ENCODE measurements at places on chromosomes 3 and 15.

- no peaks in the 10 kb centered on the region for H3K36me3 ChIP-seq
- H3K4me1 ChIP-seq, result peaks cover 41% of the 10 kb centered on the region
- peak overlapping the region; percentile 82 for H3K4me3 ChIP-seq
- H3K27ac ChIP-seq, result peak overlapping the region; percentile 66
- no peak for DNase-seq
These were observed 749 bp downstream of the ITGA11 start for GRCh38 chr15:68431037-68431791.

DNA sequence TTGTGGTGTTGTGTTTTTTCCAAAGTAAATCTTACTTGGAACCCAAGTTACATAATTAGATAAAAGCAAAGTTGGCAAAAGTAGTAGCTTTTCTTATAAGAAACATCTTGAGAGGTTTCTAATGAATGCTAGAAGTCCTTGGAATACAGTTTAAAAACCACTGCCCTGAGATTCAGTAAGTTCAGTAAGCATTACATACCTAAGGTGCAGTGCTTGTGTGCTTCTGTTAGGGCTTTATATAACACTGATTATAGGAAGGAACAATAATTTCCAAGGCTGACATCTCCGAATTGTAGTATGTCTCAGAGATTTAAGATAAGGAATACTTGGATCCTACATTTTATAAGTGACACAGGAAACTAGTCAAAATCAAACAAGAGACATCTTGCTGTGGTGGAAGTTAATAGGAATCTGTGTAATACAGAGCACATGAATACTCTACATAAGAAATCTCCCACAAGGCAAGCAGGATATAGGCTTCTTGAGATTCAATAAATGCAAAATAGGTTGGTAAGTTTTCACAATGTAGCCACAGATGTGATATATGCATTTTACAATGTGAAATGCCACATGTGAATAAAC is 268.2 kb downstream of the LSAMP start:
- H3K36me3 ChIP-seq, result no peaks in the 10 kb centered on the region
- DNase-seq, result no peak
- H3K4me3 ChIP-seq, result no peak overlapping the region
- H3K27me3 ChIP-seq, result no peaks in the 10 kb centered on the region

- H3K27me3 ChIP-seq, result no peaks in the 10 kb centered on the region
- H3K36me3 ChIP-seq, result no peaks in the 10 kb centered on the region
- DNase-seq, result no peak
- no peaks in the 10 kb centered on the region for H3K4me1 ChIP-seq
These were observed 204.2 kb downstream of the DIPK2A start for GRCh38 chr3:144175644-144176425.

- H3K4me3 ChIP-seq, result no peak overlapping the region
- no peak for DNase-seq
- peaks cover 14% of the 10 kb centered on the region for H3K27me3 ChIP-seq
- peaks cover 28% of the 10 kb centered on the region for H3K4me1 ChIP-seq
These were observed 5.6 kb downstream of the THPO start for GRCh38 chr3:184372296-184372821.

DNA sequence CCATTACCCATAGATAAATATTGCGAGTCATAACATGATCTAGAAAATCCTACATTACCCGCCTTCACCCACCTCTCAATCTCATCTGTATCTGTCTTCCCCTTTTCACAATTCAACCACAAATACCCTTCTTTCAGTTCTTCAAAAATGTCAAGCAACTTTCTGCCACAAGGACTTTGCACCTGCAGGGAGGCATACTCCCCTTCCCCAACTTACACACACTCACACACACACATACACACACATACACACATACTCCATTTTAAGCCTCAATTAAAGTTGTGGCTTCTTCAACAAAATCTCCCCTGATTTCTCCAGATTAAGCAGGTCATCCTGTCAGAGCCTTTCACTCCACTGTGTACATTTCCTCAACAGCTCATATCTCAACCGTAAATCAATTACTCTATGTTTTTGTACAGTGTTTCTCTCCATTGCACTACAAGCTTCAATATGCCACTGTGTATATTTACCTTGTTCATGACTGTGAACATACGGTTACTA is 33.1 kb upstream of the CCDC50 start:
- H3K4me1 ChIP-seq, result no peaks in the 10 kb centered on the region
- H3K27ac ChIP-seq, result no peak overlapping the region
- no peak overlapping the region for H3K4me3 ChIP-seq
- H3K36me3 ChIP-seq, result no peaks in the 10 kb centered on the region
- no peak for DNase-seq
- H3K27me3 ChIP-seq, result no peaks in the 10 kb centered on the region

DNA sequence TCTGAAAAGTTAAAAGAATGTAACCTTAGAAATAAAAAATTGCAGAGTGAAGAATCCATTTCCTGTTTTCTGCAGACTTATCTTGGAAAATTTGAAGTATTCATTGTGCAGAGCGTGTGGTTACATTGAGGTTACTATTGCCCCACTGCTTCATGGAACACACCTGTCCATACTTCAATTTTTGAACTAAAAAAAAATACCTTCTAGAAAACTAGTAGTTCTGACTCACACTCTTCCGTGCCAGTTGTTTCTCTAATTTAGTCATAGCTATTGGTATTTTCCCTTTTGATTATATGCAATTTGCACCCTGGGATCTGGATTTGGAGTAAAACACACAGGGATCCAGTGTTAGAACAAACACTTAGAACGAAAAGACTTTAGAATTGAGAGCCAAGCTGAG is 111.8 kb upstream of the LYSMD4 start:
- no peak overlapping the region for H3K4me3 ChIP-seq
- DNase-seq, result peak; percentile 74
- H3K27me3 ChIP-seq, result no peaks in the 10 kb centered on the region
- H3K36me3 ChIP-seq, result no peaks in the 10 kb centered on the region

- no peaks in the 10 kb centered on the region for H3K27me3 ChIP-seq
- no peaks in the 10 kb centered on the region for H3K4me1 ChIP-seq
- no peak overlapping the region for H3K27ac ChIP-seq
- H3K36me3 ChIP-seq, result no peaks in the 10 kb centered on the region
- peak; percentile 16 for DNase-seq
These were observed 65.2 kb upstream of the TRA2B start for GRCh38 chr3:186002884-186003472.

DNA sequence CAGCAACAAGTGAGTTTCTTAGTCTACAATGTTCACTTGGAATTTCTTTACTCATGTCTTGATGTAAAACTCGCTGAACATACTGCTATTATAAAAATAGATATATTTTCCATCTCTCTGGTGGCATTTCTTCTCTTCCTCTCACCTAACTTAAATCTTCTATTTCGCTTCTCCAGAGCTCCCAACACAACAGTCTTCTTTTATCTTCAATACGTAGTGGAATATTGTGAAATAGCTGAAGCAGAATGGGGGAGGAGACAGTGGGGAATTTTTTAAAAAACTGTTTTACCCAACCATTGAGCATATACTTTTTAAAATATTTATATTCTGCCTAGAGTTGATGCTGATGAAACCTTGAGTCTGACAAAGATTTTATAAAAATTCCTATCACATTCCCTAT is 548.5 kb downstream of the RBMS3 start:
- no peaks in the 10 kb centered on the region for H3K36me3 ChIP-seq
- no peak overlapping the region for H3K27ac ChIP-seq
- no peak overlapping the region for H3K4me3 ChIP-seq
- DNase-seq, result no peak
- H3K27me3 ChIP-seq, result no peaks in the 10 kb centered on the region

DNA sequence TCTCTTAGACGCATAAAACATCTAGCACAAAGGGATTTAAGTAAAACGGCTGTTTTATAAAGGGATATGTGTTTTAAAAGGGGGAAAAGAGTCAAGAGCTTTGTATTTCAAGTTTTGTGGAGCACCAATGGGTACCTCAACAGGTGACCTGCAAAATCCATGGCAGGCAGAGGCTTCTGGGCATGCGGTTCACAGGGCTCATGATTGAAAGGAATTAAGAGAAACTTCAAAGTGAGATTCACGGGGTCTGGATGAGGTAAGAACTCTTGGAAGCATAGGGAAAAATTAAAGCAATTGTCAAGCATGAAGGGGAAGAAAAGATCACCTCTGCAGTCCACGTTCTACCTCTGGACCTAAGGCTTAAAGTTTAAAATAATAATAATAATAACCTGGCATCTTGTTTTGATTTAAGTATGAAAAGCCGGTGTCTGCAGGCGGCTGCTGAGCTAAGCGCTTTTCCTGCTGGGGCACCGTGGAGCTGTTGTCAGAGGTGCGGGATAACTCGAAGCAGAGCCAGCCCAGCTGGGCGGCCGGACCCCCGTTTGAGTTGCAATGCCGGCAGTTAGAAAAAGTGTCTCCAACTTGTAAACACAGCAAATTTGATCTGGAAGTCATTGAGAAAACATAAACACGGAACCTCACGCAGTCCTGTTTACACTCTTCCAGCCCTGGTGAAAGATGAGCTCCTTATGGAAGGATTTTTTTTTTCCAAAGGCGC is 40.5 kb downstream of the HES1 start:
- no peaks in the 10 kb centered on the region for H3K36me3 ChIP-seq
- H3K4me3 ChIP-seq, result no peak overlapping the region
- H3K27me3 ChIP-seq, result peaks cover 41% of the 10 kb centered on the region
- no peak overlapping the region for H3K27ac ChIP-seq
- no peaks in the 10 kb centered on the region for H3K4me1 ChIP-seq
- no peak for DNase-seq

DNA sequence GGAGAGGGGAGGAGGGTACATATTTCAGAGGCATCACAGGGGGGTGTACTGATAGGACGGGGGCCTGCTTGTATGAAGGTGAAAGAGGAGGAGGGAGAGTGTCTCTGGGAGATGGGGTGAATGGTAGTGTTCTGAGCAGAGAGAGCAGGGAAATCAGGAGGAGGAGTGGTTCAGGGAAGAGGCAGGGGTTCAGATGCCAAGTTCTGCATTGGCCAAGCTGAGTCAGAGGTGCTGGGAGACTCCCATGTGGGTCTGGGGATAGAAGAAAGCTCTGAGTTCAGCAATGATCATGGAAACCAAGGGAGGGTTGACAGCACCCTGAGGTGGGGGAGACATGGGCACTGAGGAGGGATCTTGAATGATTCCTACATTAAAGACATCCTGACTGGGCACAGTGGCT is 3.0 kb downstream of the CYP8B1 start:
- no peak for DNase-seq
- H3K27me3 ChIP-seq, result peaks cover 8% of the 10 kb centered on the region
- H3K4me3 ChIP-seq, result no peak overlapping the region
- no peaks in the 10 kb centered on the region for H3K36me3 ChIP-seq
- no peak overlapping the region for H3K27ac ChIP-seq
- no peaks in the 10 kb centered on the region for H3K4me1 ChIP-seq

DNA sequence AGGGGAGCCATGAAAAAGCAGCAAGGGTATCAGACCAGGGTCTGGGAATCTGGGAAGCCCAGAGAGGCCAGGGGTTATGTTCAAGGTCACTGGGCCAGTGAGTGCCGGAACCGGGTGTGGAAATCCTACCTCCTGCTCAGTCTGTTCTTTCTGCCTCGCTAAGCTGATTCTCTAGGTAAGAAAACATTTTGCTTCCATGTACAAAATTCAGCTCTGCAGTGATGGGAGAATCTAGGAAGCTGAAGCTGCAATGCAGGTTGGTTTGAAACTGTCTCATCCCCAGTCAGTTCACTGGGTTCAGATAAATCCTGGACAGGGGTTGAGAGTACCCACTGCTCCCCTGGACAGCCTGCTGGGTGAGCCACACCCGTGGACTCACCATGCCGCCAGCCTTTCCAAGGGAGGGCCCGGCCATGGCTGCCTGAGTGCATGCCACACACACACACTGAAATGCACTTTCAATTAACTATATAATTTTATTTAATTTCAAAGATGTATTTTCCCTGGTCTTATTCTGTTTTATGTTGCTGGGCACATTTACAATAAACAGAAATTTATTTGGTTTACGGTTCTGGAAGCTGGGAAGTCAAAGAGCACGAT is 108.4 kb downstream of the CORO2B start:
- no peaks in the 10 kb centered on the region for H3K4me1 ChIP-seq
- H3K4me3 ChIP-seq, result no peak overlapping the region
- H3K27ac ChIP-seq, result no peak overlapping the region
- DNase-seq, result no peak
- H3K36me3 ChIP-seq, result no peaks in the 10 kb centered on the region
- no peaks in the 10 kb centered on the region for H3K27me3 ChIP-seq

DNA sequence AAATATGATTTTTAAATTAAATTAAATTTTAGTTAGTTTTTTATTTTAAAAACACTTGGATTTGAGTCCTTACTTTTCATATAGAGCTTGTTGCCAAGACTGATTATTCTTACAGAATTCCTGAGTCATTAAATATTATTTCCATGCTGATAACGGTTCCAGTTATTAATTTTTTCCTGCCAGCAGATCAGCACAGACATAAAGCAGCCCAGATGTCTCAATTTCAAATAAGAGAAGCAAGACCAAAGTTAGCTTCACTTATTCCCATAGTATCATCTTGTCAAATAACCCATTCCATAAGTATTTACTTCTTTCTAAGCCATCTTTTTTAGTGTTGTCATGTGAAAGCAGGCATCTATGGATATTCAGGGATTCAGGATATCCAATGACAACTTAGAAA is 75.3 kb downstream of the SSR3 start:
- peaks cover 18% of the 10 kb centered on the region for H3K4me1 ChIP-seq
- H3K27me3 ChIP-seq, result no peaks in the 10 kb centered on the region

GRCh38 chr3:195543500-195544229 is 540 bp upstream of the PPP1R2 start:
- no peaks in the 10 kb centered on the region for H3K36me3 ChIP-seq
- H3K27ac ChIP-seq, result no peak overlapping the region
- H3K27me3 ChIP-seq, result no peaks in the 10 kb centered on the region
- peaks cover 21% of the 10 kb centered on the region for H3K4me1 ChIP-seq

- H3K27ac ChIP-seq, result no peak overlapping the region
- DNase-seq, result no peak
- no peaks in the 10 kb centered on the region for H3K36me3 ChIP-seq
- no peaks in the 10 kb centered on the region for H3K27me3 ChIP-seq
These were observed 44.6 kb downstream of the CMTM6 start for GRCh38 chr3:32457971-32458471.

GRCh38 chr3:186965141-186965879 is 35.0 kb downstream of the ST6GAL1 start:
- no peak overlapping the region for H3K27ac ChIP-seq
- H3K36me3 ChIP-seq, result no peaks in the 10 kb centered on the region
- no peak for DNase-seq
- peaks cover 8% of the 10 kb centered on the region for H3K4me1 ChIP-seq
- no peaks in the 10 kb centered on the region for H3K27me3 ChIP-seq

- DNase-seq, result peak; percentile 87
- H3K36me3 ChIP-seq, result peaks cover 3% of the 10 kb centered on the region
- H3K4me1 ChIP-seq, result peaks cover 29% of the 10 kb centered on the region
- no peak overlapping the region for H3K4me3 ChIP-seq
- H3K27me3 ChIP-seq, result no peaks in the 10 kb centered on the region
These were observed 57.6 kb downstream of the FNDC3B start for GRCh38 chr3:172096881-172097420.

- no peak overlapping the region for H3K4me3 ChIP-seq
- no peaks in the 10 kb centered on the region for H3K27me3 ChIP-seq
- peaks cover 3% of the 10 kb centered on the region for H3K36me3 ChIP-seq
- DNase-seq, result peak; percentile 52
- peaks cover 14% of the 10 kb centered on the region for H3K4me1 ChIP-seq
These were observed 2.4 kb downstream of the HACD3 start for GRCh38 chr15:65532738-65533051.

Measured in astrocyte (in vitro differentiated cells and primary cell).